ENCODE measurements at places on chromosomes 5 and 9.

DNA sequence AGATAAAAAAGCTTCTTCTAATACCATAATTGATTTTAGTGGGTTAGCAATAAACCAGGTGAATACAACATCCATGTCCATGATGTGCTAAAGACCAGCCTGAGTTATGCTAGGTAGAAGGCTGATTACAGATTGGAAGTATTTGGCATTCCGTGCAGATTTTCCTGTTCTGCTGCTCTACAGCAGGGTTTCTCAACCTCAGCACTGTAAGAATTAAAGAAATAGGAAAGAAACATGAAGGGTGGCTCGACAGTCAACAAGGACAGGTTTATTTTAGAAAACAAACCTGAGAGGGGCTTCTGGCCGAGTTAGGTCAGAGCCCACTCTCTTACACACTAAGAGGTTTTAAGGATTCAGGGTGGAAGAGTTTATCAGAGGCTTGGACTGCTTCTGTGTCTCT is 42.3 kb downstream of the ZFAND5 start:
- no peak for DNase-seq

DNA sequence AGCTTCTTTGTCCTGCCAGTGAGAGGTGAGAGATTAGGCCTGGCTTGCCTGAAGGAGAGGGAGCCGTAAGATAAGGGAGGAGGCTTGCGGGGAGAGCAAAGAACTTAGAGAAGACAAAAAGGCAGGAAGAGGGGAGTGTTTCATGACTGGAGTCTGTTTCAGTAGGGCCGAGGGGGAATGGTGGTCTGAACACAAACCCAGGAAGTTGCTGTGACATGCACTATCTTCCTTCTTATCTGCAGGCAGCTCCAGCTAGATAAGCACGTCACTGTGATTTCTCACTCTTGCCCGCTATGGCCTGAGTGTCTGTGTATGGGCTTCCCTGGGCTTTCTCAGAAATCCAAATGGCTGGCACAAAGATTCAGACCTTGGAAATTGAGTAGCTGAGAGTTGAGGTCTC is 307.5 kb upstream of the CLINT1 start:
- no peak for DNase-seq

DNA sequence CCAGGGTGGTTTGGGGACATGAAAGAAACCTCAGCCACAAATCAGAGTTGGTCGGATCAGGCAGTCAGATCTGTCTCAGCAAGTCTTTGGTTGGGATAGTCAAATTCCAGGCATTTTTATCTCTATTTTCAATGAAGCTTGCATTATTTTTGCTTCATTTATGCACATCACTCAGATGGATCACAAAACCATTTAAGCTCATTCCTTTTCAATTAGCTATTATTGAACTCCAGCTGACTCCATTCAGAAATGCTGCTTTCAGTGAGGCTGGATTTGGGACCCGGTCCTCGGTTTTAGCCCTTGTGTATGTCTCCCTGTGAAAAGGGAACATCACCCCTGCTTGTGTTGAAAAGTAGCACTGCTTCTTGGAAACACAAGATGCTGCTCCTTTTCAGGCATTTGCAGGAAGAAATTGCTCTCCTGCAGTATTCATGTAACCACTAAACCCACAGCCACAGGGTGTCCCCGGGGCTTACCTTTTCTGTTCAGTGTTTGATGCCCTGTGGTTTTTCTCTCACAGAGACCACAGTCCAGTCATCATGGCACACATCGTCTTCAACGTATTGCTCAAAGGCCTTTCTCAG is 232.9 kb downstream of the NFIB start:
- no peak for DNase-seq

DNA sequence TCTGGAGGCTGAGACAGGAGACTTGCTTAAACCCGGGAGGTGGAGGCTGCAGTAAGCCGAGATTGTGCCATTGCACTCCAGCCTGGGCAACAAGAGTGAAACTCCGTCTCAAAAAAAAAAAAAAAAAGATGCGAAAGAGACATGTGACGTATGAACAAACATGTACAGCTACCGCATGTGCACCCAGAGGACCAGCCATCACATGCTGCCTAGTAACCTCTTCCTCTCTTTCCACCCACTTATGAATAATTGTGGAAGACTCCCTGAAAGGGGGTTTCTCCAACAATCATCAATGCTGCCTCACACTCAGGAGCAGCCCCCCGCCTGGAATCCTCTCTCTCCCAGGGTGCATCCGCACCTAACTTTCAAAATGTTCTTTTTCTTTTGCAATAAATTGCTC is 2.2 kb downstream of the SARDH start:
- no peak for DNase-seq

DNA sequence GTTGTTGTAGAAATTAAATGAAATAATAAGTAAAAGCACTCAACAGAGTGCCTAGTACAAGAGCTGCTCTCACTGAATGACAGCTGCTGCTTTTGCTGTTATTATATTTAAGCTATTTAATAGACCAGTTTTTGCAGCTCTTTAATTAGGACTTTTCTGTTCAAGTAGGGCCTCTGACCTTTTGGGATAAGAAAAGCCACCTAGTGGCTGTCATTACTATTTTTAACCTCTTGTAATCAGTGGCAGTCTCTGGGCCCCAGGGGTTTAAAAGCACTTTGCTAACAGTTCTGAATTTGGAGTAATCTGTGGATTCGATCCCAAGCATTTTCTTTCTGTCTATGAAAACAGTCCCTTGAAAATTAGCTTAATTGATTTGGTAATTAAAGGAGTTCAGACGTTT is 121.1 kb downstream of the NUDT12 start:
- no peak for DNase-seq

DNA sequence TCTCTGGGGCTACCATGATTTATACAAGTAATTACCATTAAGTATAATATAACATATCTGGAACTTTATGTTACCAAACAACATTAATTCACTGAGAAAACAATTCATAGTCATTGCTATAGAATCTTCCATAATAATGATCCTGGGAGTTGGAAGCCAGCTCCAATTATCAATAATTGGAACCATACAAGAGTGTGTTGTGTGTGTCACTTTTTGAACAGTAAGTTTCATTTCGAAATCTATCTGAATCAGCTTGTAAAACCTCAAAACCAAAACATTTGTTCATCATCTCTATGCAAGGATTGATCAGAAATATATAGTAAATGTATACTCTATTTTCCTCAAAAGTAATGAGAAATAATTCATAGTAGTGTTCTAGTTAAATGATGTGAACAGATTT is 348.1 kb downstream of the ARL15 start:
- DNase-seq: no peak

DNA sequence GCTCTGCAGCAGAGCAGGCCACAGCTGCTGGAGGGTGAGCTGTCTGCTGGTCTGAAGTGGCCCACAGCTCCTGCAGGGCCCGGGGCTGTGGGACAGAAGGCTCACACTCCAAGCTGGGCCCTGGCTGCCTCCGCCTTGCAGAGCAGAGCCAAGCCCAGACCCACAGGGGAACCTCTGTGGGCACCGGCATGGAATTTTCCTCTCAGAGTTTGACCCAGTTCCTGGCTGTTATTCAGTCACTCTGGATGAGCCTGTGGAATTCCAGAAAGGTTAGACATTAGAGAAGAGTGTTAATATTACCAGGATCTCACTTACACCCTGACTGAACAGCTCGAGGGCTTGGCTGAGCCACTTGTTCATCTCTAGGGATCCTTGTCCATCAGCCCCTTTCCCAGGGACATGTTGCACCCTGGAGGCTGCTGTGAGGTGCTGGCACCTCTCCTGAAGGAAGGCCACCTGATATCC is 17.5 kb downstream of the IL9 start:
- DNase-seq: no peak

GRCh38 chr5:9474219-9475002 is 71.5 kb downstream of the SEMA5A start:
- no peak for DNase-seq

GRCh38 chr5:180114304-180115003 is 42.9 kb upstream of the RNF130 start:
- no peak for DNase-seq

DNA sequence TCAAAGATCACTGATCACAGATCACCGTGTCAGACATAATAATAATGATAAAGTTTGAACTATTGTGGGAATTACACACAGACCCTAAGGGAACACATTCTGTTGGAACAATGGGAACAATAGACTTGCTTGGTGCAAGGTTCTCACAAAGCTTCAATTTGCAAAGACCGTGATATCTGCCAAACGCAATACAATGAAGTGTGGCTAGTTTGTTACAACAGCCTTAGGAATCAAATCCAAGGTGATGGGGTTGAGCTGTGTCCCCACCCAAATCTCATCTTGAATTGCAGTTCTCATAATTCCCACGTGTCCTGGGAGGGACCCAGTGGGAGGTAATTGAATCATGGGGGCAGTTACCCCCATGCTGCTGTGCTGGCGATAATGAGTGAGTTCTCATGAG is 20.8 kb downstream of the KYAT1 start:
- DNase-seq: no peak

DNA sequence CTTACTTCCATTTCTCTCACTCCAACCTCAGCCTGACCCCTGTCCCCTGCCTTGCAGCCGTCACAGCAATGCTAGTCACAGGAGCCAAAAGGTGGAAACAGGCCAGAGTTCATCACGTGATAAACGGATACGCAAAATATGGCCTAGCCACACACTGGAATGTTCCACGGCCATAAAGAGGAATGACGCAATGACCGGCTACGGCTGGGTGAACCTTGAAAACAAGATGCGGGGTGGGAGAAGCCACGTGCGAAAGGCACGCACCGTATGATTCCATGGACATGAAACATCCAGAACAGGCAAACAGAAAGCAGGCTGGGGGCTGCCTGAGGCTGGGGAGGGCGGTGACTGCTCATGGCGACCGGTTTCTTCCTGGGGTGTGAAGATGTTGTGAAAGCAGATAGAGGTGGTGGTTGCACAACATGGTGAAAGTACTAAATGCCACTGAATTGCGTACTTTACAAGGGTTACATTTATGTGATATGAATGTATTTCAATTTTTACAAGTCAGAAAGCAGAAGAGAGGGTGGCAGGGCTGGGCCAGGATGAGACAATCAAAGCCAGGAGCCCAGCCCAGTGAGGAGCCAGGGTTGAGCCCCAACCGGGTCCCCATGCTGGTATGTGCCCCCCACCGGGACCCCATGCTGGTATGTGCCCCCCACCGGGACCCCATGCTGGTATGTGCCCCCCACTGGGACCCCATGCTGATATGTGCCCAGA is 117.8 kb upstream of the SARDH start:
- peak; percentile 86 for DNase-seq

DNA sequence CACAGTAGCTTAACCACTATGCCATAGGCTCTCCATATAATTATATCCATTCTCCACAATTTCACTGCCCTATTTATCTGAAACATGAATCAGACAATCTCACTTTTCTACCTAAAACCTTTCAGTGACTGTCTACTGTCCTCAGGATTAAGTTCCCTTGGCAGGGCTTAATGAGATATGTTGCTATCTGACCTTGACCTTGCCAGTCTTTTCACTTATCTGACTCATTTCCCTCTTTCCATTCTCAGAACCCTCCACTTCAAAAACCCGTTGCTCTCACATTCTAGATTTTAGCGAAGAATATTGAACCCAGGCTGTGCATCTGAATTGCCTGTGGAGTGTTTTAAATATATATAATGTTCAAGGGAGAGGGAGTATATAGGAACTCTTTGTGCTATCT is 452.1 kb upstream of the MPDZ start:
- no peak for DNase-seq

All from EL (cell line).